ENCODE measurements at places on chromosomes 7 and 10. TPM values are rescaled to one million over a fixed set of nuclear protein-coding genes. Genes with fewer than 3 reads are reported as not detected.

GBX1 gene
- not detected for polyA plus RNA-seq

CRYGN gene
- 1.6 TPM for polyA plus RNA-seq

TMEM26 gene
- 8.5 TPM for polyA plus RNA-seq

- DNase-seq: peak; percentile 23
Observed at GRCh38 chr7:155644971-155645509, 579 bp downstream of the RBM33 start.

DNA sequence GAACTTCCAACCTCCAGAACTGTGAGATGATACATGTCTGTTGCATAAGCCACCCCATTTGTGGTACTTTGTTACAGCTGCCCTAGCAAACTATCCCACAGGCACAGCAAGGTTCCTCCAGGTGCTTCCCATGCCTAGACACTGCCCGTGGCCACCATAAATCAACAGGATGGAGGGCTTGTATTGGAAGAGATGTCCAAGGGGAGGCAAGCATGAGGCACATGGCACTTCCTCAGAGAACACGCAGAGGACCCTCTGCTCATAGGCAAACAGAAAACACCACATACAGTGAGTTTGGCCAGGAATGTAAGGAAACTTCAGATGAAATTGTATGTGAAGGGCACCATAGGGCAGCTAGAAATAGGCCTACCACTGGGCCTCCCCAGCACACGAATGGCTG is 291.1 kb downstream of the GRID1 start:
- no peak for DNase-seq

- no peak for DNase-seq
Observed at GRCh38 chr7:12571691-12572090, 1.2 kb downstream of the SCIN start.

DNA sequence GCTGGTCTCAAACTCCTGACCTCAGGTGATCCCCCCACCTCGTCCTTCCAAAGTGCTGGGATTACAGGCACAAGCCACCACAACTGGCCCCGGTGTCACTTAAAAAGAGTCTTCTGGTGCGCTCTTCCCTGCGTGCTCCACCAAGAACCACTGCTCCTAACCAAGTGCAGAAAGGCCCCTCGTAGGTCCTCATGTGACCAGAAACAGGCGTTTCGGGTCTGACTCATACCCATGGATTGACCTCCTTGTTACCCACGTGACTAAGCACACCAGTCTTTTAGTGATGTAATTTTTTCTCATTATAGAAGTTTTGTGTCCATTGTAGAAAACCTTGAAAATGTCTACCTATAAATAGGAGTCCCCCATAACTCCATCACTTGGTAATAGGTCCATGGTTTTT is 13.9 kb downstream of the FKBP6 start:
- no peak for DNase-seq

- no peak for DNase-seq
Observed at GRCh38 chr7:138892812-138893211, 88.4 kb downstream of the KIAA1549 start.

Measured in left renal pelvis (tissue), 4 donors.